ENCODE measurements at places on chromosomes 2 and 18.

DNA sequence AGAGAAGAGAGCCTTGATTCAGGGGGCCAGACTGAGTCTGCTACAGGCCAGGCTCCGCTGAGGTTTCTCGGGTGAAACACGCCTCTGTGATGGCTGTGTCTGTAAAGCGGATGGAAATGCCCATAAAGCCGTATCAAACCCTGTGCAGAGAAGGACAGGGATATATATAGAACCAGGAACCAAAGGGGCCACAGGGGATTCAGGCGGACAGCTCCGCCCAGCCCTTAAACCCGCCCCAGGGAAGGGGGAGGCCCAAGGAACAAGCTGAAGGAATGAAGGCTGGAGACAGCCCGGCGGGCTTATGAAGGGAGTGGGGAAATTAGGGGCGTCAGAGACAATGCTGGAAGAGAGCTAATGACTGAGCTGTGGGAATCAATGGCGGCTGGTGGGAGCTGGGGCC is 42.1 kb downstream of the NHEJ1 start:
- no peak for DNase-seq

DNA sequence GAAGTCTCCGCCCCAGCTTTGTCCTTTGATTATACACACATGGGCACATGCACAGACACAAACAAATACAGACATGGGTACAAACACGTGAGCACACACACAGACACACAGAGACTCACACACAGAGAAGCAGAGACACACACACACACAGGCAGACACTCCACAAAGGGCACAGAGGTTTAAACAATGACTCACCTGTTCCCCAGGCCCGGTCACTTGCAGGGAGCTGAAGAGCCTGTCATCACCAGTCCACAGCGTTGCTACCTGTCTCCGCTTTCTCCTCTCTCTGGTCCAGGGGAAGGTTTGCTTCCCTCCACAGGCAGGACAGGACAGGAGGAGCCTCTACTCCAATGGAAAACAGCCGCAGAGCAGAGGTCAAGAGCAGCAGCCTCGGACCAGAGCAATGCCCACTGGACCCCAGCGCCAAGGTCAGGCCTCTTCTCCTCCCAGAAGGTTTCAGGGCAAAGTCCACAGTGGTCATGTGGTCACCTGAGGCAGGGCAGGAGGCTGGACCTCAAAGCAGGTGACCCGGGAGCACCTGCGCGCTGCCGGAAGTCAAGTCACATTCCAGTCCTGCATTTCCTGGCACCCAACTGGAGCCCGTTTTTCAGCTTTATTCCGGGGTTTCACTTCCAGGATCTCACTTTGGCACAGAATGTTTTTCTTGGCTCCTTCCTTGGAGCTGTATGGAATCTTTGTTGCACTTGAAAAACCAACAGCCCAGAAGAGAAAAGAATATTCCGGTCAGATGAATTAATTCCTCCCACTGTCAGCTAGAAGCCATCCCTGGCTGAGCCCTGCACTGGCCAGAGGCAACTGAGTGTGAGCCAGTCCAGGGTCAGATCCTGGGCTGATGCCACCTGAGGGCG is at the start of gene RAB17:
Gene RAB17, minus strand, starts transcription at position 463 of the 869 bp plus-strand sequence. CDS start 4,580 bp downstream, outside the sequence.
- DNase-seq, result peak; percentile 92

GRCh38 chr18:8241731-8242130 is 367.5 kb upstream of the RAB12 start:
- DNase-seq, result no peak

GRCh38 chr2:69703189-69703588 is 38.7 kb upstream of the ANXA4 start:
- no peak for DNase-seq

DNA sequence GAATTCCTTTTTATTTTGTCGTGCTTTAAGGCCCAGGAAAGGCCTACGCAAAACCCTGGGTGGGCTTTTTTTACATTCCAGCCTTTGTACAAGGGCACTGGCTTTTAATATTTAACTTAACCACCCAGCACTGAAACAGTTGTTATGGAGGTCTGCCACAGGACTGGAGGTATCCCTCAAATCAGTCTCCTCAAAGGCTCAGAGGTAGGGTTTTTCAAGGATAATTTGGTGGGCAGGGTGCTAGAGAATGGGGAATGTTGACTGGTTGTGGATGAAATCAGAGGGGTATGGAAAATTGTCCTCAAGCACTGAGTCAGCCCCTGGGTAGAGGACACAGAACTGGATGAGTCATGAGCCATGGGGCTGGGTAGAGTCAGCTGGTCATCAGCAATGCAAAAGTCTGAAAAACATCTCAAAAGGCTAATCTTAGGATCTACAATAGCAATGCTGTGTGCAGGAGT is 443.1 kb downstream of the THSD7B start:
- peak; percentile 82 for DNase-seq

- no peak for DNase-seq
These were observed 10.7 kb downstream of the LPIN1 start for GRCh38 chr2:11757101-11757500.

GRCh38 chr18:62438018-62438329 is 84.9 kb upstream of the ZCCHC2 start:
- DNase-seq, result no peak

- no peak for DNase-seq
These were observed 110.7 kb upstream of the EFEMP1 start for GRCh38 chr2:56034258-56034657.

- peak; percentile 11 for DNase-seq
These were observed 27.6 kb downstream of the INPP5D start for GRCh38 chr2:233087713-233088112.

GRCh38 chr2:217866457-217866856 is 136.3 kb downstream of the TNS1 start:
- DNase-seq, result peak; percentile 83

GRCh38 chr2:187274146-187274545 is 173.9 kb downstream of the CALCRL start:
- no peak for DNase-seq

GRCh38 chr2:108288534-108289106 is at the start of gene SULT1C2:
Gene SULT1C2 (plus strand): TSS chr2:108288895. CDS start chr2:108293668, 4,773 bp downstream.
- peak; percentile 65 for DNase-seq

GRCh38 chr18:60358516-60358915 is 14.1 kb downstream of the MC4R start:
- no peak for DNase-seq

- no peak for DNase-seq
These were observed 45.6 kb downstream of the RAB27B start for GRCh38 chr18:54873884-54874255.

- no peak for DNase-seq
These were observed 134.6 kb downstream of the TSN start for GRCh38 chr2:121890041-121890440.

GRCh38 chr2:180507028-180507427 is 473.4 kb upstream of the UBE2E3 start:
- DNase-seq, result no peak

DNA sequence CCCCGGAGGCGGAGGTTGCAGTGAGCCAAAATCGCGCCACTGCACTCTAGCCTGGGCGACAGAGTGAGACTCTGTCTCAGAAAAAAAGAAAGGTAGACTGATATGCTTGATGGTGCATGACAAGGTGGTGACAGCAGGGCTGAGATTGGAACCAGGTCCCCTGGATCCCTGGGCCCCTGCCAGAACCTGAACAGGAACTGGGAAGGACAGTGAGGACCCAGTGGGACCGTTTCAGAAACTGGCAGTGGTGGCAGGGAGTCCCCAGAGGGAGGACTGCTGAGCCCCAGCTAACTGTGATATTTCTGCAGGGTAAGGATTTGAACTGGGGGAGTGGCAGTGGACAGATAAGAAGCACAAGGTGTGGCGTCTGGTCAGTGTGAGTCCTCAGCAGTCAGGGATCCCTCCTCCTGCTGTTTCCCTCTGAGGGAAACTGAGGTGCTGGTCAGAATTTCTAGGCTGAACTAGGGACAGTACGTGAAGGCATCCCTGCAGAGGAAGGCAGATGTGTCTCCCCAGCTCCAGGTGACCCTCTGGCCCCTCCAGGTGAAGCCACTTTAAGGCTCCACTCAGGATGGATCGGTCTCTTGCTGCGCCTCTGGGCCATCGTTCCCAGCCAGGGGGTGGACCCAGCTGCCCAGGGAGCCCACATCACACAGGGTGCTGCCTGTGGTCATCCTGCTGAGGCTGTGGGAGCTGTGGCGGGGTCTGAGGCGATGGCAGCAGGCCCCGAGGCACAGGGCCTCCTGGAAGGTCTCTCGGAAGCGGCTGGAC is 5.6 kb downstream of the NMUR1 start:
- DNase-seq, result no peak

DNA sequence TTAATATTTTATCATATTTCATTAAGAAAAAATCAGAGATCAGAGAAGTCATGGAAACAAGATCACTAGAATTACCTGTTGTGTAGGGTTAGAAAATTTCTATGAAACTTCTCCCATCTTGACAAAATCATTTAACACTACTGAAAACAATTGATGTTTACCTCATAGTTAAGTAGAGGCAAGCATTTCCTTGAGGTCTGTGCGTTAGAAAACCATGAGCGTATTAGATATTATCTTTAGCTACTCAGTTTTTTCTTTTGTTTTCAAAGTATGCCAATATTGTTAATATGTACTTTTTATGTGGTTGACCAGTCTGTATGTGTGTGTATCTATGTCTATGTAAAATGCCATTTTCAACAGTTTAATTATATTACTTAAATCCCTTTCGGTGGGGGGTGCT is 335.7 kb downstream of the PARD3B start:
- DNase-seq, result no peak

- no peak for DNase-seq
These were observed 119.6 kb upstream of the OTOS start for GRCh38 chr2:240259924-240260529.

DNA sequence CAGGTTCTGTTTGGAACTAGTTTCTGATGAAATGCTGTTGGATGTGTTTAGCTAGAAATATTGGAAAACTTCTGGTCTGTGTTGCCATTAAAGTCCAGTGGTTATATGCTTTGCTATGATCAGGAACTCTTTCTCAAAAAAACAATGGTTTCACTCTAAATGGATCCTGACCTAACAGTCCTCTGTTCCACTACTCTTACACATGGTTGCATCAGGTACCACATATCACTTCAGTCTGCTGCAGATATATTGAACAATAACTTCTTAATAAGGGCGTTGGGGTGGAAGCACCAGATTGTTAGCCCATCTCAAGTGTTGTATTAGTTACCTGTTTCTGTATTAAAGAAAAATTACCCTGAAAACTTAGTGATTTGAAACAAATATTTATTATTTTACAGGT is 676.6 kb upstream of the GCFC2 start:
- no peak for DNase-seq

GRCh38 chr2:141508086-141508752 is 622.6 kb downstream of the LRP1B start:
- DNase-seq, result no peak

DNA sequence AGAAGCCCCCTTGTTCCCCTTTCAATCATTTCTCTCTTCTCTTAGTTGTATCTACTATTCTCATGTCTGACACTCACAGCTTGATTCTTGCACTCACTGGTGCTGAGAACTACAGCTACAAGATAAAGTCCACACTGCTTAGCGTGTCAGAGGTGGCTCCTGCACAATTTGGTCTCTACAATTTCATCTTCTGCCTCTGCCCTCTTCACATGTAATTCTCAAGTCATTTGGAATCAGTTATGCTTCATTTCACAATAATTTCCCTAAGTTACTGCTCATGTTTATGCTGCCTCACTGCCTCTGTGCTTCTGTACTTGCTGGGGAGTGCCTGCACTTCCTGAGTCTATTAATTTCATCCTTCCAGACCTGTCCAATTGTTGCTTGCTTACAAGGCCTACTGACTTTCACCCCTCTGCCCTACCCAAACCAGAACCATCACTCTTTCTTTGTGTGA is 11.6 kb upstream of the NAB1 start:
- DNase-seq, result no peak

DNA sequence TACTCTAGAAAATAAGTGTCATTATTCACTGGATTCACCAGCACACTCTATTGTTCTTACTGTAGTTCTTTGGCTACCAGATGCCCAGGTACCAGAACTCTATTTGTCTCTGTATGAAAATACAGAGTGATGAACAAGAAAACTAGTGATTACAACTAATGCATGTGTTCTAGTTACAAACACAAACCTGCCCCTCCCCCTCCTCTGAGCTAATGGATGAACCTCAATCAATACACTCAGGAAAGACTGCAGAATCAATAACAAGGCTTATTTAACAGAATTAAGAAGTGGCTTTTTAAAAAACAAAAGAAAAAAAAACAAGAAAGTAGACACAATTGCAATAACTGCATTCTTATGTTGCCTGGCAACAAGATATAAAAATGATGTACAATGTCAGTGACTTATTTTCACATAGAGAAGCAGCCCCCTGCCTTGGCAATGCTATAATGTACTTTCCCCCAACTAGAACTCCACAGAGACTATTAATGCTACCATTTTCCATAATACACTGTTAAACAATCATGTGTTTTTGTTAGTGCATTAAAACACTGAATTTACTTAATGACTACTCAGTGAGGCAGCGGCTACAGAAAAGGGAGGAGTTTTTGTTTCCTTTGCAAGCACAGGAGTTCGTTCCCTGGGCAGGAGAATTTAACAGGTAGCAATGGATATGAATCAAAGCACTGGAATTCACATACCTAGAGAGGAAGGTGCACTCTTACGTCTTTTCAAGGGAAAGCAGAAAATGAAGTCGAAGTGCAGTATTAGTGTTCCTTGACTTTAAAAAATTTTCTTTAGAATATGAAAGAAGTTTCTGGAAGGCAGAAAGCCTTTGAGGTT is 318.8 kb upstream of the REV1 start:
- no peak for DNase-seq

GRCh38 chr2:58601017-58601416 is 359.9 kb upstream of the FANCL start:
- DNase-seq, result no peak

- no peak for DNase-seq
These were observed 181.3 kb downstream of the PTPRM start for GRCh38 chr18:7748251-7749007.

GRCh38 chr2:212961255-212961654 is 190.2 kb downstream of the IKZF2 start:
- DNase-seq, result no peak

GRCh38 chr18:28963481-28963880 is 786.6 kb upstream of the CDH2 start:
- no peak for DNase-seq

- DNase-seq, result no peak
These were observed 612.2 kb upstream of the VRK2 start for GRCh38 chr2:57434441-57434840.

GRCh38 chr2:74045454-74045853 is 60.7 kb downstream of the TET3 start:
- no peak for DNase-seq

- no peak for DNase-seq
These were observed 281.1 kb upstream of the POU3F3 start for GRCh38 chr2:104572834-104573233.

DNA sequence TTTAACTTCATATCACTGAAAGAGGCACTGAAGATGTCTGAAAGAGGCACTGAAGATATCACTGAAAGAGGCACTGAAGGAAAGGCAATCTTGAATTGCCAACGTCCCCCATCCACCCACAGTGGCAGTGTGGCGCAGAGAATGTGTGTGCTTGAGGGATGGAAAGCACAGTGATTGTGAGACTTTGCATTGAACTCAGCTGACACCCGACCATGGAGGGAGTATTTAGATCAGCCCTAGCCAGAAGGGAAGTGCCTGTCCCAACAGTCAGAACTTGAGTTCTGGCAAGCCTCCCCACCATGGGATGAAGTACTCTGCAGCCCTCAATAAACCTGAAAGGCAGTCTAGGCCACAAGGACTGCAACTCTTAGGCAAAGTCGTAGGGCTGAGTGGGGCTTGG is 33.8 kb downstream of the MAP4K3 start:
- DNase-seq, result no peak

- DNase-seq, result peak; percentile 28
These were observed 54.4 kb downstream of the ZBTB7C start for GRCh38 chr18:48354746-48355260.

Data from islet precursor cell (in vitro differentiated cells).